ENCODE measurements at places on chromosomes 1 and 21. TPM values are rescaled to one million over a fixed set of nuclear protein-coding genes. Genes with fewer than 3 reads are reported as not detected.
A peak's percentile ranks its signal among the peaks of the same experiment; 100 is the strongest.

Gene SLAMF8
- total RNA-seq, result 0.36 TPM

Gene GFI1
- total RNA-seq, result under 0.01 TPM

Gene CORT
- 0.29 TPM for total RNA-seq

Gene PLPPR4
- 1.5 TPM for total RNA-seq

Gene SYT14
- 0.29 TPM for total RNA-seq

Gene AGRN
- total RNA-seq, result 30.0 TPM

Gene SPATA46
- total RNA-seq, result not detected

GRCh38 chr1:195979646-195980045 is 628.6 kb downstream of the KCNT2 start:
- DNase-seq, result no peak

GRCh38 chr1:53069663-53070327 is 7.8 kb downstream of the PODN start:
- peak; percentile 76 for DNase-seq

- DNase-seq, result no peak
These were observed 77.1 kb downstream of the CLSTN1 start for GRCh38 chr1:9746651-9747050.

DNA sequence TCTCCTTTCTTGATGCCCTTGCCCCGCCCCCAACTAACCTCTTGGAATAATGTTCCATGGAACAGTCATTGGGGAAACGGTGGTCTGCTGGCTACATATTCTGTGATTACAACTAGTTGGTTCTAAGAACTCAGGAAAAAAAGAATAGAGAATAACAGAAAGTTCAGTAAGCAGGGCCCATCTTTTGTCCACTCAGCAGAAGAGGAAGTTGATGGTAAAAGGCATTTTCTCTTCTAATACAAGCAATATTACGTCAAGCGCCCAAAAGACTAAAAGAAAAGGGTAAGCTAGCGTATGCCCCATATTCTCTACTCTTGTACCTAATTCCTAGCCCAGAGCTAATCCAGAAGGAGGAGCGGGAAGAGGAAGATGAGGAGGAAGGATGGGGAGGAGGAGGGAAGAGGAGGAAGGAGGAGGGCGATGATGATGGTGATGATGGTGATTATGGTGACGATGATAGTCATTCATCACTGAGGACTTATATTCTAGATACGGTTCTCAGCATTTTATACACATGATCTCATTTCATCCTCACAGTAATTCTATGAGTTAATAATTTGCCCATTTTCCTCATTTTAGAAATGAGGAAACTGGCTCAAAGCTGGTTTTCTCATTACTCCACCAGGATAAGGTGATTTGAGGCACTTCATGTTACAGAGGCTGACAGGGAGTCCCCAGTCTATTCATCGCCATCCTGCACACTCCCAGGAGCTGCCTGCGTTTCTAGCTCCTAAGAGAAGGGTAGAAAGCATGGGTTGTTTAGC is 76.6 kb upstream of the EFHD2 start:
- DNase-seq, result no peak

DNA sequence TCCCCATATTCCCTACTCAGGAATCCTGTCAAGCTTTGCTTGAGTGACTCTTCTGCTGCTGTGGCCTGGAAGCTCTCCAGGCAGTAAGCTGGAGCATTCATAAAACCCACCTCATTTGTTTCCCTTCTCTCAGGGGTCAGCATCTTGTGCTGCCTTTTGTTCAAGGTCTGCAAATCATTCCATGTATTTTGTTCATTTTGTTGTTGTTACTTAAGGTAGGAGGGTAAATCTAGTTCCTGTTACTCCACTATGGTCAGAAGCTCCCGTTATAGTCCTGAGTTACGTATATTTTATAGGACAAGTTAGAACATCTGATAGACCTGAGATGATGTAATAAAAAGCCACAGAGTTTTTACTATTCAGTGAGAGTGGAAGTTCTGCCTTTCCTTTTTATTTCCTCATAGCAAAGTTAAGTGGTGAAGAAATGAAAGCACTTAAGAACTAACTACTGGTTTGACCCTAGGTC is 9.9 kb downstream of the SYNJ1 start:
- no peak for DNase-seq

Data from osteoblast (primary cell).